Stimulated activated CD4-positive, alpha-beta T cell treated with anti-CD3 and anti-CD28 coated beads, Interleukin-1b, Interleukin-23, amount 100 ng/mL, for 1 hour (primary cell): ENCODE measurements at places on chromosomes 4 and X.

DNA sequence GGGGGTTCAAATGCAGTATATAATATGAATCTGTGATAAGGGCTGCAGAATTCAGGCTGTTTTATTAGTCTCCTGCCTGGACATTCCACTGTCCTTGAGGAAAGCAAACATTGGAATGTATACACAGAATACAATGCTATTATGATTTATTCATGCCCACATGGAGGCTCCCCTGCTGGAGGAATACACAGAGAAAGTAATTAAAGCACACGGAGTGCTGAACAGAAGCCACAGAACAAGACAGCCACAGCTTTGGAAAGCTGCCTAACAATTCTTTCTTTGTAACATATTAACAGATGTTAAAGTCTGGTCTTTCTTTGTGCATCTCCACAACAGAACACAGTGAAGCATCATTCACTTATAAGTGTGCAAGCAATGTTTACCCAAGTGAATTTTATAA is 155.8 kb downstream of the ARAP2 start:
- DNase-seq = no peak

DNA sequence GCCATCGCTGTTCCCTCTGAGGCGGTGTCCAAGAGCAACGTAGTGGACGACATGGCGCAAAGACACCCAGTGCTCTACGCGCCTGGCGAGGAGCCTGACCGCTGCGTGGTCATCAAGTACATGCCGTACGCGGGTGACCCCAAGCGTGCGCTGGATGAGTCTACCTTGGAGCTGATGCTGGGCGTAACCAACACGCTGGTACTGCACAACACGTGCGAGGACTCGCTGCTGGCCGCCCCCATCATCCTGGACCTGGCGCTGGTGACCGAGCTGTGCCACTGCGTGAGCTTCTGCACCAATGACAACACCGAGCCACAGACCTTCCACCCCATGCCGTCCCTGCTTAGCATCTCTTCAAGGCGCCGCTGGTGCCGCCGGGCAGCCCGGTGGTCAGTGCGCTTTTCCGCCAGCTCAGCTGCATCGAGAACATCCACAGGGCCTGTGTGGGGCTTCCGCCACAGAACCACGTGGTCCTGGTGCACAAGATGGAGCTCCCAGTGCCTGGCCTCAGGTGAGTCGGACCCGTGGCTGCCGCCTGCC is 129.0 kb downstream of the ANAPC4 start:
- no peak for DNase-seq

GRCh38 chr4:88215351-88215750 is 56.9 kb upstream of the ABCG2 start:
- no peak for DNase-seq

DNA sequence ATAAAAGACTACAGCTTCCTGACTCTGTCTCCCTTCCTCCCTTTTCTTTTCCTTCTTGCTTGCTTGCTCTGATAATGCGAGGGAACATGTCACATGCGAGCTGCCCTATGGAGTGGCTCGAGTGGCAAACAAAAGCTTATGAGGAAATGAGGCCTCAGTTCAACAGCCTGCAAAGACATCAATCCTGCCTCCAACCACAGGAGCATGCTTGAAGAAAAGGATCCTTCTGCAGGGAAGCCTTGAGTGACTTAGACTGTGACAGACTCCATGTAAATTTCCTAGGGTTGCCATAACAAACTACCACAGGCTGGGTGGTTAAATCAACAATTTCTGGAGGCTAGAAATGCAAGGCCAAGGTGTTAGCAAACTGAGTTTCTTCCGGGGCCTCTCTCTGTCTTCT is 152.5 kb downstream of the NR3C2 start:
- no peak for DNase-seq

- DNase-seq = no peak
Measured at GRCh38 chr4:95985051-95985450, 145.2 kb downstream of the PDHA2 start.

DNA sequence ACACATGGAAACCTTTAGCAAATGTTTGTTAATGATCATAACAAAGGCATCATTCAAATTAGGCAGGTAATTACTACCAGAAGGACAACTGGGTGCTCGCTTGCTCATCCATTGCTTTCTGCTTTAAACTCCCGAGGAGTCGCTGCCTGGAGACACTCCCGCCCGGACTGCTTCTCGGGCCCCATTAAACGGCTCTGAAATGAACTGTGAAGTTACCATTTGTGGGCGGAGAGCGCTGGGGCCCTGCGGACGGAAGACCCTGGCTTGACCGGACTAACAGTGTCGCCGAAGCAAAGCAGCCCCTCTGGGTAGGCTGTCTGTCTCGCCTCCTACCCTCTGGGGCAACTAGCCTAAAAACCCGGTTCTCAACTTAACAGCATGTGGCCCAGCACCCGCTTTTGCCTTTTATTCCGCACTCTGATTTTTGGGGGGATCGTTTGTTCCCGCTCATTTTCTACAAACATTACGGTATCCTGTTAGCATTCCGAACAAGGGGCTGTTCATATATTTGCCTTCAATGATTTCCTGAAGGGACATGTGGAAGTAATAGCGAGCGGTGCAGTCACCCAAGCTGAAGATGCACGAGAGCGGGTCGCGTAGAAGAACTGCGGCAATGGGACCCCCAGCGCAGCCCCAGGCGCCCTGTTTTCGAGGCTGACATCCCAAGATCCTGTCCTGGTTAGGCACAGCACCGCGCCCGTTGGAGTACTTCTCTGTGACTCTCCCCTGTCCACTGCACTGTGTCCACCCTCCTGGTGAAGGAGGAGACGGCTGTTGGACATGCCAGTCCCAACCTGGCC is 1.6 kb upstream of the PDGFRA start:
- DNase-seq = no peak

- DNase-seq = no peak
Measured at GRCh38 chr4:88396681-88397080, 18.0 kb downstream of the HERC6 start.
